ENCODE measurements at places on chromosomes 5 and 9.

DNA sequence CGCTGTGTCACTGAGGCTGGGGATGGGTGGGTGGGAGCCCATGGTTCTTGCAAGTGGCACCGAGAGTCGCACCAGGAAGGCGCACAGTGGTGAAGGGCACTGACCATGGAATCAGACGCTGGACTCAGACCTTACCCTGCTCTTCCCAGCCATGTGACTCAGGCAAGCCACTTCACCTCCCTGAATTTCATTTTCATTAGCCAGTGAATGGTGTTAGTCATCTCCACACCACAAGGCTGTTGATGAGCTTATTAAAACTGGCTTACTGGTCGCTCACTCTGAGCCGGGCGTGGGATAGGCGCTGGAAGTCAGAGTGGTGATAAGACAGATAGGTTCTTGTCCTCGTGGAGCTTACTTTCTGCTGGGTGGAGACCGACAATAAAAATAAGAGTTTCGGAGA is 25.1 kb downstream of the FGF18 start:
- no peak for DNase-seq

DNA sequence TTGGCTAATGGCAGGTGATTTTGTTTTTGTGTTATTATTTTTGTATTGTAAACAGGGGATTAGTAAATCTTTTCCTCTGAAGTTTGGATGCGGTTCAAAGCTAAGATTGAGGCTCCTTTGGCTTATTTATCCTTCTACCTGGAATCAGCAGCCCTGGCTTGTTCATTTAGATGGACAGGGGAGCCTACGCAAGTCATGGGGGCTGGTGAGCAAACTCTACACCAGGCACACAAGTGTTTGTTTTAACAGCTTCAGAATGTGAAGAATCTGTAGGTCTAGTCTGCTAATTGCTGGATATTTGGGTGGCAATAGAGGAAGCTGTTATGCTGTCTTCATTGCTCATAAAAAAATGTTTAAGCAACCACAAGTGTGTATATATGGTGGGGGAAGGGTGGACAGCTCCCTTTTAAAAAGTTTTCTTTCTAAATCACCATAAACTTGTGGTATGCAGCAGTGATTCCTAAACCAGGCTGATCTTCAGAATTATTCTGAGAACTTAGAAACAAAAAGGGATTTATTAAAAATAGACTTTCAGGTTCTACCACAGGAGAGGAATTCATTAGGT is 20.7 kb downstream of the ZNF462 start:
- DNase-seq = no peak

DNA sequence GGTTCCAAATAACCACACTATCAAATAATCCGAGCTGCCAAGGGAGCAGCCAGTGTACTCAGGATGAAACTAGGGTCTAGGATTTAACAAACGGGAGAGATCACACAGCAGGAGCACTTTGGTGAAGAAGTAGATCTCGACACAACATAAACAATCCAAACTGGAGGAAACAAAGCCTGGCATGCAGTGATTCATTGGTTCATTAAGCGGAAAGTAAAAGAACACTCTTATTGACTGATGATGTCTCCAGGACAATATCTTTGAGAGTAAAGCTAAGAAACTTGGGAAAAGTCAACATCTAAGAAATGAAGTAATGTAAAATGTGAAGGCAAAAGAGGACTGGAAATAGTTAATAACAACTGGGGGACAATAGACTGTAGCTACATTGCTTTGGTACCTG is 1478.3 kb upstream of the CDH9 start:
- no peak for DNase-seq

- DNase-seq = no peak
Observed at GRCh38 chr9:28086881-28087280, 513.6 kb upstream of the C9orf72 start.

DNA sequence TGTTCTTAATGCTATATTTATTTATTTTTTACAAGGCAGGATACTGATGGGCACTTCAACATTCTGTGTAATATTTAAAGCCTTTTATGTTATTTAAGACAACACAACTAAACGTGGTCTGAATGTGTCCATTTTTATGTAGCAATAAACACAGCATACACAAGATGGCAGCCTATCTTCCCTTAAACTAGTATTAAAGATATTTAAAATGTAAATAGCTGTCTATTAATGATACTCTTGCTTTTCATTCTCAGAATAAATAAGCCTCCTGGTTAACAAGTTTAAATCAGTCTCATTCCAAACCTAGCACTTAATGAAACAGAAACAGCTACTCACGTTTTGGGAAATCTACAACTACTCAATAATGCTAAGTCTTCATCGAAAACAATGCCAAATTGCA is 315.7 kb downstream of the MCTP1 start:
- DNase-seq = peak; percentile 0

DNA sequence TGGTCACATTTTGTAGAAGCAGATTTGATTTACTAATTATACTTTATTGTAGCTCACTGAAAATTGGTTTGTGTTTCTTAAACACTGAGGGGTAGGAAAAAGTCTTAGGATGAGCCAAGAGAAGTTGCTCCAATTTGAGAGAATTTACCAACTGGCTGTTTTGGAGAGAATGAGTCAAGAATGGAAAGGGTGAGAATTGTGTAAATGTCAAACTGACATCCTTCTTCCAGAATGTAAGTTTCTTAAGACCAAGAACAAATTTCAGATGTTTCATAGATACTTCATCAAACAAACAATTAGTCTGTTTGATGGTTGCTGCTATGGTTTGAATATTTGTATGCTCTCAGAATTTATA is 106.2 kb upstream of the TXNDC8 start:
- DNase-seq = no peak

- no peak for DNase-seq
Observed at GRCh38 chr9:118701985-118702384, 667.2 kb downstream of the BRINP1 start.

GRCh38 chr5:83925955-83926337 is 205.3 kb upstream of the HAPLN1 start:
- no peak for DNase-seq

GRCh38 chr9:79134654-79135053 is 437.1 kb upstream of the TLE4 start:
- no peak for DNase-seq

GRCh38 chr5:77770293-77771005 is 5.7 kb downstream of the TBCA start:
- no peak for DNase-seq

GRCh38 chr9:77820293-77820954 is 172.3 kb upstream of the GNA14 start:
- no peak for DNase-seq

DNA sequence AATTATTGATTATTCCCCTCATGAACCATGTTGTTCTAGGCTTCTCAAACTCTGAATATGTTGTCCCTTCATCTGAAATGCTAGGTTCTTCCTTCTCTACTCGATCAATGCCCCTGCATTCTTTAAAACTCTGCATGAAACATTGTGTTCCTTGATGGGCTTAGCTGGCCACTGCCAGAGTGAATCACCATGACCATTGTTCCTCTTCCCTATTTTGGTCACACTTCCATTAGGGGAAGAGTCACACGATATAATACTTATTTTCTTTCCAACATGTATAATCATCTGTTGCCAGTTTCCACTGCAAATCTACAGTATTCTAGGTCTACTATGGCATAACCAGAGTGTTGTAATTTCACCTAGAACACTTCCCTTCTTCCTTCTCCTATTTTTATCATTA is 247.9 kb downstream of the TRPM3 start:
- DNase-seq = no peak

DNA sequence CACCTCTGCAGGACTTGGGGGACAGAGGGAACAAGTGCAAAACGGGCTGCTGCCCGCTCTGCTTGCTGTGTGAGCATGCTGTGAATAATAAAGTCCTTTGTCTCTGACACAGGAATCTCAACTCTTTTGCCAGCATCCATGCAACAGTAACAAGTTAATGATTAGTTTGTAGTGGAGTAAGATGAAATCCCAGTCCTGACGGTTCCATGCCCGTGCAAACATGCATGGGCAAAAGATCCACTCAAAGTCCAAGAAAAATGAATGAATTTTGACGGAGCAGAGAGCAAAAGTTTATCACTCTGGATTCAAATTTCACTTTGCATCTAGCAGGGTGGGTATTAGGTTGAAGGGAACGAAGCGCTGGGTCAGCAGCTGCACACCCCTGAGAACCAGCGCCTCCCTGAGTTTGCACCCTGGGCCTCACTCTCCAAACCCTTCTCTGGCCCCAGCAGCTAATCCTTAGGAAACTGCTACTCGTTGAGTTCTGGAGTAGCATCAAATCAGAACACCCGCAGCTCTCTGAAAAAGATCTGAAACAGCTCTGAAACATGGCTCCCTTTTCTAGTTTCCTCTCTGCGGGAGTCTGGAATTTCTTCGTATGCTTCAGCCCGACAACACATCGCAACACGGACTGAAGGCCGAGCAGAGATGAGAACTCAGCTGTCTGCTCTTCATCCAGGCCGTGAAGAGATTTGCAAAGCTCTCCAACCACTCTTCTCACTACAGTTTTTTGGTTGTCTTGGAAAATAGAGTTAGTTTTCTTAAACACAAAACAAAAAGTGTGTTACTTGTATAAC is 45.6 kb upstream of the RUFY1 start:
- no peak for DNase-seq

DNA sequence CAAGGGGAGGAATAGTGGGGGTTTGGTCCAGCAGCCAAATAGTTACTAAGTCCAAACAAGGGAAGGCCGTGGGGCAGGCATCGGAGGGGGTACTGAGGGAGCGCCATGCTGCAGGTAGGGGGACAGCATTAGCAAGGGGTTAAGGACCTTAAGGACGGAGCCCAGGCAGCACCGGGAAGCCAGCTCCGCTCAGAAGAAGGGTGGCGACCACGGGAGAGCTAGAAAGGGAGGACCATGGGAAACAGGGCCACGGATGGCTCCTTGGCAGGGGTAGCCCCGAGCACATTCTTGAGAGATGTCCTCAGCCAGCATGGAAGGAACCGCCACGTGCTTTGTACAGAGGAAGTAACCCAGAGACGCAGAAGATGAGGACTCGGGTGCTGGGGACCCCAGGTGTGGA is 76.2 kb upstream of the STXBP1 start:
- DNase-seq = no peak

- DNase-seq = no peak
Observed at GRCh38 chr5:152546493-152546892, 141.4 kb upstream of the NMUR2 start.

DNA sequence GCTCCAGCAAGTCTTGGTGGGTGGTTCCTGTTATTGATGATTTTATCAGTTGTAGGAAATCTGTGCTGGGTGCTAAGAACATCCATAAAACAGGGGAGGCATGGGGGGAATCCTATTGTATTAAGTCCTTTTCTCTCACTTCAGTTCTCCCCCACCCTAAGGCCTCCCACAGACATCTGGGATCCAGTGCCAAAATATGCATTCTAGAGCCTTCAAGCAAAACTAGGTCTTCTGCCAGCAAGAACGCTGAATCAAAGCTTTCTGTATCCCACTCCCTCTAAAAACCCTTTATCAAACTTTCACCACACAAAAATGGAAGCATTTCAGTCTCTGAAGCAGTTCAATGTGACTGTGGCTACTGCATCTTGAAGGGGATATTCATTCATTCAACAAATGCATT is 281.9 kb downstream of the GAS1 start:
- DNase-seq = no peak

- no peak for DNase-seq
Observed at GRCh38 chr5:170338291-170338690, 40.7 kb upstream of the LCP2 start.

- no peak for DNase-seq
Observed at GRCh38 chr9:21331676-21332402, 3.4 kb downstream of the KLHL9 start.

- DNase-seq = no peak
Observed at GRCh38 chr5:164627021-164627420, 1121.6 kb downstream of the MAT2B start.

DNA sequence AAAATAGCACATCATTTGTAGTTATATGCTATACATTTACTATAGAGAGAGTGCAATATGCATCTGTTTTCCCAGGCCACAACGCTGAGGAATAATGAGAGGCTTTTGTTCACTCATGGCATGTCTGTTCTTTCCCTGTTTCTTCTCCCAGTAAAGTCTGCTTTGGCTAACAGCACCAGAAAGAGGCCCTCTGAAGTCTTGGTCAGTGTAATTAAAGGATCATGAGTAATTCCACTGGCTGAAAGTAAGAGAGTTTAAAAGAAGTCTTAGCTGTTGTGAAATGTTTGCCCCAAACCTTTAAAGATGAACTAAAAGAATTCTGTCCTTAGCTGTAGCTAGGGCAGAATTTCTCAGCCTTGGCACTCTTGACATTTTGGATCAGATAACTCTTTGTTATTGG is 228.8 kb downstream of the TLE4 start:
- DNase-seq = no peak

DNA sequence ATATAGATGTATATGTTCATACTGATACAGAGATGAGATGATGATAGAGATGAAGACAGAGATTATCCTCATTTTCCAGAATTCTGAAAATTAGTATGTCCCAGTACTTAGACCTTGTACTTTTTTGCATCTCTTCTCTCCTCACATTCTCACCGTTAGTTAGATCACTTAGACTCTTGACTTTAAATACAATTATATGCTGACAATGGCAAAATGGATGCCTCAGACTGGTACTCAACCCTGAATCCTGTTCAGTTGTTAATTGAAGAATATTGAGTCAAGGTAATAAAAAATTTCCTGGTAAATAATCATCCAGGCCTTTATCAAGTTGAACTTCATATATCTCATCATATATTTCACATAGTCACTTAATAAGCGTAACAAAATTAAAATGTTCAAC is 505.4 kb downstream of the EFNA5 start:
- DNase-seq = no peak

GRCh38 chr5:139551191-139551889 is 9.8 kb upstream of the UBE2D2 start:
- no peak for DNase-seq

- DNase-seq = no peak
Observed at GRCh38 chr9:27468000-27468399, 56.1 kb upstream of the IFNK start.

- no peak for DNase-seq
Observed at GRCh38 chr9:100455470-100455869, 17.5 kb upstream of the TMEFF1 start.

GRCh38 chr9:99374793-99375192 is 152.7 kb downstream of the SEC61B start:
- no peak for DNase-seq

DNA sequence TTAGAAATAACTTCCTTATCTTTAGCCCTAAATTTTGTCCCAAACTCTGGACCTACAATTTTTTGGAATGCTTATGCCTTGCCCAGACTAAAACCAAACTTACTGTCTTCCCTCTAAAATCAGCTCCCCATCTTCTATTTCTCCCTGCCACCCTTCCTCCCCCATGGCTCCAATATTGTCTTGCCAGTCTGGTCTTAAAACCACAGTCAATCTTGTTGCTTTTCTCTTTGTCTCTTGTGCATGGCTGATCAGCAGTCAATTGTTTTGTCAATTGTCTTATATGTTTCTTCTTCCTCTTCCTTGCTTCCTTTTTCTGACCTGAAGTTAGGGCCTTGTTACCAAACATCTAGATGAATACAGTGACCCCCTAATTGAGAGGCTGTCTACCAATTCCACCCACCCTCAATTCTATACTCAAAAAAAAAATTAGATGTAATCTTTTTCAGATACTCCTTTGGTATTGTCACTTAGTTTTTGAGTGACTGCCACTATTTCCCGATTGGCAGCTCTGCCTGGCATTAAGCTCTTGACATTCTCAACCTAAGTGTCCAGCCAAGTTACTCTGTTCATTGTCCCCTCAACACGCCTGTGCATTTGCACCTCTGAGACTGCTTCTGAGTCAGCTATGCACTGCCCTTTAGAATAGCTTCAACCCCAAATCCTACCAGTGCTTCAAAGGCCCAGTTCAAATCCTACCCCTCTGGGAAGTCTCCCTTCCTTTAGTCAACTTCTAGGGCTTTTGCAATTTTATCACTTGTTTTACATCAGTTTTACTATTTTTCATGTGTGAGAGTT is 2.5 kb downstream of the PDCD1LG2 start:
- no peak for DNase-seq

GRCh38 chr5:138605254-138605972 is 30.2 kb upstream of the HSPA9 start:
- no peak for DNase-seq
